ENCODE measurements at places on chromosomes 5 and 9.
A peak's percentile ranks its signal among the peaks of the same experiment; 100 is the strongest.

DNA sequence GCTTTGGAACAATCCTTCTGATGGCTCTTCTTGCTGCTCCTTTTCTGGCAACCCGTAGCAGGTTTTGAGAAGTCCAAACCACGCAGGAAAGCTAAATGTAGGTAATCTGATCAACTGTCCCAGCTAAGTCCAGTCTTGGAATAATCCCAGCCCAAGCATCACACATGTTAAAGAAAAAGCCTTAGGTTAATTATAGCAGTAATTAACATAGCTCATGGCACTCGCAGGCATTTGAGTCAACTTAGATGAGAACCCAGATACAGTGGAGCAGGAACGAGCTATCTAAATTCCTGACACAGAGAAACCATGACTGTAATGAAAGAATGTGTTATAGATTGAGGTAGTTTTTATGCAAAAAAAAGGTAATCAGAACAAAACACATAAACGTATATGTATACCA is 844.8 kb downstream of the CDH9 start:
- DNase-seq: no peak

GRCh38 chr5:170301981-170302652 is 4.5 kb upstream of the LCP2 start:
- no peak for DNase-seq

GRCh38 chr5:43171926-43172325 is 20.1 kb upstream of the NIM1K start:
- DNase-seq: no peak

GRCh38 chr5:33936004-33936380 is 194 bp upstream of the RXFP3 start:
- DNase-seq: peak; percentile 4

GRCh38 chr9:33721674-33722358 is 73.5 kb upstream of the PRSS3 start:
- DNase-seq: peak; percentile 68

- no peak for DNase-seq
These were observed 822.6 kb downstream of the TLE1 start for GRCh38 chr9:80866576-80867227.

GRCh38 chr9:121607434-121608167 is 43.8 kb upstream of the DAB2IP start:
- no peak for DNase-seq

GRCh38 chr5:74570250-74570649 is 70.3 kb downstream of the ENC1 start:
- DNase-seq: no peak

GRCh38 chr9:116975126-116975525 is 288.0 kb downstream of the TRIM32 start:
- DNase-seq: no peak

- DNase-seq: no peak
These were observed 1.9 kb downstream of the MYOZ3 start for GRCh38 chr5:150662731-150663516.

All from activated naive CD8-positive, alpha-beta T cell treated with anti-CD3 and anti-CD28 coated beads, Interleukin-2, amount 50 U/mL, for 16 hours (primary cell).